ENCODE measurements at places on chromosomes 13 and 19.

DNA sequence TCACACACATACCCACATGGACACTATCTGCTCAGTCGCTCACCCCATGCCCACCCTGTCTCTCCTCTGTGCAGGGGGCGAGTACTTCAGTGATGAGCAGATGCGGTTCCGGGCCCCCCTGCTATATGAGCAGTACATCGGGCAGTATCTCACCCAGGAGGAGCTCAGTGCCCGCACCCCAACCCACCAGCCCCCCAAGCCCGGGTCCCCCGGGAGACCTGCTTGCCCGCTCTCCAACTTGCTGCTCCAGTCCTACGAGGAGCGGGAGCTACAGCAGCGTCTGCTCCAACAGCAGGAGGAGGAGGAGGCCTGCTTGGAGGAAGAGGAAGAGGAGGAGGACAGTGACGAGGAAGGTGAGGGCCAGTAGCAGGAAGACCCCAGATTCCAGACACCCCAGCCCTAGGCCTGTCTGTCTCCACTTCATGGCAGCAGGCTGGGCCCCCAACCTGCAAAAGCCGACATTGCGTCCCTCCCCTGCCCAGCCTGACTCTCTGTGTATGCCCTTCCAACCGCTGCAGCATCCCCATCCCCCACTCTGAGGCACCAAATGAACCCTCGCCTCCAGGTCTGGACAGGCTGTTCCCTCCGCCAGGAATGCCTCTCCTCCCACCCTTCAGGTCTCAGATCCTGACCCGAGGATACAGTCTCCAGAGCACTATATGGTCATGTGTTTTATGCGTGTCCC is 9.7 kb downstream of the CCDC97 start:
- DNase-seq: no peak

DNA sequence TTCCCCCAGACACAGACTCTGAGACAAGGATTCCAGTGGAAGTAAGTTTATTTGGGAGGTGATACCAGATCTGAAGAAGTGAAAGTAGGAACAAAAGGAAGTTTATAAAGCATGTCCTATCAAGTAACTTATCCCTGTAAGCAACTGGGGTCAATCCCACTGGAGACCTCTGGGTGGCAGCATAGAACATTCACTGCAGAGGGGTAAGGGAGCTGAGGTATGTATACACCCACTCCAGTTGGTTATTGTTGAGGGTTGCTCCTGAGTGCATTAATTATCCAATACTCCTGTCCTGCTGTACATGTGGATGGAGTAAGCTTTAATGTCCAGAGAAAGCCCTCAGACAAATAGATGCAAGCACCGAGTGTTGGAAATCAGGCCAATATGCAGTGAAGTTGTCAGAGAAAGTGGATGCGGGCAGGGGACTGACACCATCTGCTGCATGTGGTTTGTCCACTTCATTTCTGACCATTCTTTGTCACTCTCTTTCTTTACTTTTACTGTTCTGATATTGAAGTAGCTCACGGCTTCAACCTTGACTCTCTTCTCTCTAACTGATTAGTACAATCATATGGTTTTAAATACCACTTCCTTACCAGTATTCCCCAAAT is 46.7 kb downstream of the NOTCH3 start:
- DNase-seq: peak; percentile 63

DNA sequence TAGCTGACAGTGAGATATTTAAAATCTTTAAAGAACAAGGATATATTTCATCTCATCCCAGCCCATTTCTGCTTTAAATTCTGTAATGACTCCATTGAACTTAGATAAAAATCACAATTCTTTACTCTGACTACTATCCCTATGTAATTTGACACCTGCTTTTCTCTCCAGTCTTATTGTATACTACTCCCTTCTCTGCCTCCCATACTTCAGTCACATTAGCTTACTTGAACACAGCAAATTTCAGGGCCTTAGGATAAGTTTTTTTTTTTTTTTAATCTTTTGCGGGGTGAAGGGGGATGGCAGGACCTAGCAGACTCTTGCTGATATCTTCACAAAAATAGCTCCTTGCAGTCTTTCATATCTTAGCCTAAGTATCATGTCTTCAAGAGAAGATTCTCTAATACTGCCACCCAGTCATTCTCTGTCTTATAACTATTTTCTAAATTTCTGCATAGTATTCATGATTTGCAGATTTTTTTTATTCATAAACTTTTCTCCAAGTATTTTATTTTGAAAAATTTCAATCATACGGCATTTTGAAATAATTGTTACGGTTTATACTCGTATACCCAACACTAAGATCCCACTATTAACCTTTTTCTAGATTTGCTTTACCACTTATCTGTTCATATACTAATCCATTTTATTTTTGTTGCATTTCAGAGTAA is 151.4 kb downstream of the PCCA start:
- no peak for DNase-seq

DNA sequence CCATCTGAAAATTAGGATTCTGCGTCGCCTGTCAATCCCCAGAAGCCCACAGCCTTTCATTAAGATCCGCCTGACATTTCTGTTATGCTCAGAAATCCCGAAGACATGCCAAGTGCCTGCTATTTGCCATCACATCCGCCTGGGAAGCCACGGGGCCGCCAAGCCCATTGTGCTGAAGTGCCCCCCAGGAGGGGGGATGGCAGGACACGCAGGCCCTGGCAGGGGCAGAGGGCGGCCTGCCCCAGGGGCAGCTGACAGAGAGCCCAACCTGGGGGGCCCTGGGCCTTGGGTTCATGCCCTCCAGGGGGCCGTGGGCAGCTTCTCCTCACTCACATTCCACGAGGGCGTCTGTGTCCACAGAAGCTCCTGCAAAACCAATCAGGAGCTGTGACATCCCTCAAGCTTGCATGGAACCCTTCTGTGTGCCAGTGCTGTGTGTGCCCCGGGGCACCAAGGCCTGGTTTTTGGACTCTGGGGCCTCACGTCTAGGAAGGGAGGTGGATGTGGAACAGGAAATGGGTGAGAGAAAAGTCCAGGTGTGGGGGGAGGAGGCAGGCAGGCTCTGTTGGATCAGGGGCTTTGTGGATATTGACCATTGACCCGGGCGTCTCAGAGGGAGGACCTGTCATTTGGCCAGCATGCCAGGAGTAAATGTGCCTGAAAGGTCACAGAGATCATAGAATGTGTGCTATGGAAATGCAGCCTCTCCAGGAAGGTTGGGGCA is 122.9 kb downstream of the URI1 start:
- no peak for DNase-seq

DNA sequence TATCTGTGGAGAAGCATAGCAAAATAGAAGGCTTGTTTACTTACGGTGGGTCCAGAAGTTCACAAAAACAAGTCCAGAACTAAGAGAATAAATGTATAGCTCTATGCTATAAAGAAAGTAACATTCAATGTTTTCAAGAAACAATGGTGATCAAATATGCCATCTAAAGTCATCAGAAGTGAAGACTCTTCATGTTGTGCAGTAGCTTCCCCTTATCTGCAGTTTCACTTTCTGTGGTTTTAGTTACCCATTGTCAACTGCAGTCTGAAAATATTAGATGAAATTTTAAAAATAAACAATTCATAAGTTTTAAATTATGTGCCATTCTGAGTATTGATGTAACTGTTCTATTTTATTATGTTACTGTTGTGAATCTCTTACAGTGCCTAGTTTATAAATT is 72.5 kb downstream of the EDNRB start:
- DNase-seq: no peak

DNA sequence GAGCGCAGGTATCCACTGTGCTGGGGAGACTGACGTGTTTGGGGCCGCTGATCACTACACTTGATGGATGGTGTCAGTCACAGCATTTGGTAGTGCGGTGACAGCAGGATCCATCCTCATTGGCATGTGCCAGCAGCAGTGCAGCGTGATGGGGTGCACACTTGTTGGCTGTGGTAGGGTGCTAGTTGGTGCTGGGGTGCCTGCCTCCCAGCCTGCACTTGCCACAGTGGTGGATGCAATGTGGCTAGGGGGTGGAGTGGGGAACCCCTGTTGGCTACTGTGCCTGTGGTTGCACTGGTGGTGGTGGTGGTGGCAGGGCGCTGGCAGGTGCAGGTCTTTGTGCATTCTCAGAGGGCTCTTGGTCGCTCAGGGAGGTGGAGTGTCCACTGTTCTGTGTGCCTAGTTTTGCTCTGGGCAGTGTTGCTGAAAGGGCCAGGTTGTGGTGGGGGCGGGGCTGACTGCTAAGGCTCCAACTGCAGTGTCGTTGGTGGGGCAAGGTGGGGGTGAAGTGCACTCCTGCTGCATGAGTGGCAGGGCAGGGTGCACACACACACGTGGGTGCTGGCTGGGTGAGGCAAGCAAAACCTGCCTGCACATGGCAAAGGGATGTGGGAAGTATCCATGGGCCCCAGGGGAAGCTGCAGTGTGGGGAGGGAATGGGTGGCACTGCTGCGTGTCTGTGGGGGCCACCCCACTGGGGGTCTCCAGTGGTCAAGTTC is 84.8 kb downstream of the ZMYM2 start:
- DNase-seq: no peak

DNA sequence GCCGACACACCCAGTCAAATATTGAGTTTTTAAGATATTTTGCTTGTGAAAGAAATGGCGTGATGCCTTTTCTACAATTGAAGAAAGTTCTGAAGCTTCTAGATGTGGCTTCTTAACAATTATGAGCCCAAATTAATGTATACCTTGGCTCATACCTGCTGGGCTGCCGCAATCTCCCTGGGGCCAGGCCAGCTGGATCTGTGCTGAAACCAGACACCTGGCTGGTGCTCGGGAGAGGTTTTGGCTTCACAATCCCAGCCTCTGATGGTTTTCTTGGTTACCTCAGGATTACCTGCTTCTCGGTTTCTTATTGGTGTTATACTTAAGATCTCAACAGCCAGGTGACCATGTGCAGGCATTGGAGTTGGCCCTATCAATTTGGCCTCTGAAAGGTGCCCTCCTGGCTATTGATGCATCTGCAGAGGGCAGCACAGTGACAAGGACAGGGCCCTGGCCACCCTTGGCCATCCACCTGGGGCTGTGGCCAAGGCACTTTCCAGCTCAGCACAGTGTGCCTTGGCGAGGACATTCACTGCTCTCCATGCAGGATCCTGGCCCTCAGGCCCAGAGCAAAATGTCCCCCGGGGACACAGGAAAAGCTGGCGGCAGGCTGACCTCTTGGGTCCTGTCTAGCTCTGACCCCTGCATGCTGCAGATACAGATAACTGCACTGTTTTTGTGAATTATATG is 305.0 kb downstream of the ZNF536 start:
- DNase-seq: no peak

DNA sequence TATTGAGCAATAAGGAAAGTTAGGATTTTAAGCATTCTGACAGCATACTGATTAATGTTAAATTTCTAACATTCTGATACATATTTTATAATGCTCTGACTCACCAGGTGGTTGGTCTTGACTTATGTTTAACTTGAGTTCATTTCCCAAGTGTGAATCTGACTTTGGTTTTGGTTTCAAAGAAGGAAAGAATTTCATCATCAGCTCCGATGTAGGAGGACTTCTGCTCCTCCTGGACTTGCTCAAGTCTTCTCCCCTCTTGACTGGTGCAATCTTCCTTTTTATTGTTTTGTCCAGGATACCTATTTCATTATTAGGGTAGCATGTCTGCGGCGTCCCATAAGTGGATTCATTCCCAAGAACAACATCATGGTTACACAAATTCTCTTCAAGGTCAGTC is 141.3 kb downstream of the RNF17 start:
- DNase-seq: no peak

GRCh38 chr13:34751492-34751891 is 190.6 kb upstream of the NBEA start:
- DNase-seq: no peak

- no peak for DNase-seq
Observed at GRCh38 chr19:38228491-38229439, 4.7 kb upstream of the DPF1 start.

DNA sequence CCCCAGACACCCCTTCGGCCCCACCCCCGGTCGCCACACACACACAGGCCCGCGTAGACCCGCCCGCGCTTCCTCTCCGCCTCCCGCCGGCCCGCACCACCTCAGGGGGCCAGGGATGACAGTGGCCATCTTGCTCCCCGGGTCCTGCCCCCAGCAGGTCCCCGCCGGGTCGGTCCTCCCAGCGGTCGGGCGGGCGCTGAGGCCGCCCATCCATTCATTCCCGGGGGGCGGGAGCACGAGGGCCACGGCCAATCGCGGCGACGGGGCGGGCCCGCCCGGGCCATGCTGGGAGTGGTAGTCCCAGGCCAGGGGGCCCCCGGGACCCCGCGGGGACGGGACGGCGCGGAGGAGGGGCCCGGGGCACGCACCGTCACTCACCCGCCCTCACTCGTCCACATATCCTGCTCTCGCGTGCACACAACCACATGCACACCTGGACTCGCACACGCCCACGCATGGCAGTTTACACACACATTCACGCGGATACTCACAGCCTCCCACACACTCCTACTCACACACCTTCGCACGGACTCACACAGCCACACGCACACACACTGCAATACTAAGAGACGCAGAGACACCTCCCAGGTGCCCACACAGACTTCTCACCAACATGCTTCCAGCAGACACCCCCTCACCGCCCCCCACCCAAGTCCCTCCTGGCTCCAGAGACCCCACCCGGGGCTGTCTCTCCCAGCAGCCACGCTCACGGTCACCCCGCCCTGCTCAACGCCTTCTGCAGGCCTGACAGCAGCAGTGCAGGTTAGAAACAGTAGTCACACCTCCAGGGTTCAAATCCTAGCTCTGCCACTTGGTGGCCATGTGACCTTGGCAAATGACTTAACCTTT is at the start of gene DPF1:
Gene DPF1 (minus strand): TSS at position 209 of the 849 bp plus-strand sequence. CDS start 80 bp downstream, at position 129.
- peak; percentile 100 for DNase-seq

DNA sequence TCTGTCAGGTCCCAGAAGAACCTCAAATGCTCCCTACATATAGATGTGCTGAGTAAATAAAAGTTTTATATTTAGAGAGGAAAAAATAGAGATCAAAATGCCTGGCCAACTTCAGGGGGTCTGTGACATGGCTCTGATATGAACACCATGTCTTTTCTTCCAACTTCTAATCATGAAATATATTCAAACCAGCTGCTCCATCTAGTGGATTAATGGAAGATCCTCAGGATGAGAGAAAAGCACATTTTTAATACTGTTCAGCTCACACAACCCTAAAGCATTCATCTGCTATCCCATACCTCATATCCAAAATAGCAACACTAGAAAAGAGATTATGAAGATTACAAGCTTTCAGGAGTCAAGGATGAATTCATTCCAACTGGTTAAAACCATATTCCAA is 56.0 kb upstream of the DOCK9 start:
- no peak for DNase-seq

DNA sequence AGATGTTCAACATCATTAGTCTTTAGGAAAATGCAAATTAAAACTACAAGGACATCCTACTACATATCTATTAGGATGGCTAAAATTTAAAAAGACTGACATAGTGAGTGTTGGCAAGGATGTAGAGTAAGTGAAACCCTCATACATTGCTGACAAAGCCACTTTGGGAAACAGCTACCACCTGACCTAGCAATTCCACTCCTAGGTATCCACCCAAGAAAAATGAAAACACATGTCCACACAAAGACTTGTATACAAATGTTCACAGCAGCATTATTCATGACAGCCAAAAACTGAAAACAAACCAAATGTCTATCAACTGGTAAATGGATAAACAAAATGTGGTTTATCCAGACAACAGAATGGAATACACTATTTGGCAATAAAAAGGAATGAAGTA is 51.7 kb upstream of the DOCK9 start:
- DNase-seq: no peak

Data from HuH-7 (cell line).